ENCODE measurements at places on chromosomes 4 and X.

DNA sequence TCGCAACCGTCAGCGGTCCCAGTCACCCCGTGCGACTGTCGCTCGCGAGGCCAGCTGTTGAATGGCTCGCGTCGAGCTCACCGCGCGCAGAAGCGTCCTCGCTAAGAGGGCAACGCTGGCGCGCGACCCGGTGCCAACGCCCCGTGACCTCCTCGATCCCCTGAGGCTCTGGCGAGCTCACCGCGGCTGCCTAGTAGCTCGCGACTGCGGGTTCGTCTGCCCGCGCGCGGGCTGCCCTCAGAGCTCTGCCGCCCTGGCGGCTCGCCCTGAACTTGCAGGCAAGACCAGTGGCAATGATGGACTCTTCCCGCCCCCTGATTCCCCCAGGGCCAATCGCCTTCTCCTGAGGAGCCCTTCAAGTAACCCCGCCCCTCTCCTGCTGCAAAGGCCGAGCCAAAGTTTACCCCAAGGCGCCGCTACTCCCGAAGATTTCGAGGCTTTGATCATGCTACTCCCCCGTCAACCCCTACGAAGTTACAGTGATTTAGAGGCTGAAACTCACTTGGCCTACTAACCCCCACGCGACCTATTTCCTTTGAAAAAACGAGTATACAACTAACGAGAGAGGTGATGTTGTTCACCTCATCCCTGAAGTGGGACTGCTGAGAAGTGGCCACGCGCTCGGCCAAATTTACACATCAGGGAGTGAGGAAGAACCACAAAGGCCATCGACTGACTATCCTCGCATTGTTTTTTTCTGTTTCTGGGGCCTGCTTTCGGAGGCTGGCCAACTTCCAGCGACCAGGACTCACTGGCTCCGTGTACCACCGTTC is 37.5 kb downstream of the PGRMC1 start:
- DNase-seq, result peak; percentile 40

DNA sequence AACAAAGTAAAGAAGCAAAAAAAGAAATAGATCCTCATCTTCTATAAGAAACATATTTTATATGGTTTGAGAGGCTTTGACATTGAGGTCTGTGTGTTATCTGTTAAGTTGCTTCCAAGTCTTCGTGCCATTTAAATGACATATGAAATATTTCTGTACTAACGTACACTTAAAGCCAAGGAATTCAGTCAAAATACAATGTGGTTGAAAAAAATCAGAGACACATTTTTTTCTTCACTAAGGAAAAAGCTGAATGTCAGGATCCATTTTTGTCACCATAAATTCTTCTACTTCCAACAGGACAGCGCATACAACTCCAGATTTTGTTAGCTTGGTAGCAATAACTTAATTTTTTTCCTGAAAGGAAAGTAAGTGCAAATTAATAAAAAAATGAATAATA is 168.5 kb downstream of the FAT4 start:
- no peak for DNase-seq

- DNase-seq, result no peak
Measured at GRCh38 chrX:47143894-47144625, 442 bp downstream of the NDUFB11 start.

GRCh38 chrX:41300758-41301437 is 33.1 kb upstream of the DDX3X start:
- DNase-seq, result no peak

- DNase-seq, result no peak
Measured at GRCh38 chr4:64533159-64533558, 123.9 kb upstream of the TECRL start.

DNA sequence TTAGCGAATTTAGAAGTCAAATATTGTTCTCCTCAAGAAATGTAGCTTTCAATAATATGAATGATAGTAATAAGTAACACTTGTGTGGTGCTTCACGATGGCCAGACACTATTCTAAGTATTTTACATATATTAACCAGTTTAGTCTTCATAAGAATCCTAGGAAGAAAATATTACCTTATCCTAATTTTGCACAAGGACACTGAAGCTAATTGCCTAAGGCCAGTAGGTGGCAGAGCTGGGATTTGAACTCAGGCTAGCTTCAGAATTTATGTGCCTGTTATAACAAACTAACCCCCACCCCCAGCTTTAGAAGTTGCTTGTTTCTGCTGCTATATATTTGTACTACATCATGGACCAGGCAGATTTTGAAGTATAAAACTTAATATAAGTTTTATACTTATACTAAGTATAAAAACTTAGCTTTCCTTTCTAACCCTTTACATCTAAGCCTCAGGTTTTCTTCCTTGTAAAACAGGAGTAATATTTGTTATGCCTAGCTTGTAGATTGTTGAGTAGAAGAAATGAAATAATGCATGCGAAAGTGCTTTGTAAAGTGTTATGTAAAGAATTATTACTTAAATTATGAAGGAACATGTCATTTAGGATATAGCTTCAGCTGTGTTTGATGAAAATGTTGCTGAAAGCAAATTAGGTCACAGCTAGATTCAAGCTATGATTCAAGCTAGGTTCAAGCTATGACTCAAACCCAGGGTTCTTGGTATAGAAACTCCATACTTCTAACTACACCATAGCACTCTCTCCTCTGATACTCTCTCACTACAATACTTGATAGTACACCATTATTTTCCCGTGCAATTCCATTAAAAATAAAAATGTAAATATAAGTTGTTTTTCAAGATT is 4.2 kb upstream of the CDS1 start:
- no peak for DNase-seq

DNA sequence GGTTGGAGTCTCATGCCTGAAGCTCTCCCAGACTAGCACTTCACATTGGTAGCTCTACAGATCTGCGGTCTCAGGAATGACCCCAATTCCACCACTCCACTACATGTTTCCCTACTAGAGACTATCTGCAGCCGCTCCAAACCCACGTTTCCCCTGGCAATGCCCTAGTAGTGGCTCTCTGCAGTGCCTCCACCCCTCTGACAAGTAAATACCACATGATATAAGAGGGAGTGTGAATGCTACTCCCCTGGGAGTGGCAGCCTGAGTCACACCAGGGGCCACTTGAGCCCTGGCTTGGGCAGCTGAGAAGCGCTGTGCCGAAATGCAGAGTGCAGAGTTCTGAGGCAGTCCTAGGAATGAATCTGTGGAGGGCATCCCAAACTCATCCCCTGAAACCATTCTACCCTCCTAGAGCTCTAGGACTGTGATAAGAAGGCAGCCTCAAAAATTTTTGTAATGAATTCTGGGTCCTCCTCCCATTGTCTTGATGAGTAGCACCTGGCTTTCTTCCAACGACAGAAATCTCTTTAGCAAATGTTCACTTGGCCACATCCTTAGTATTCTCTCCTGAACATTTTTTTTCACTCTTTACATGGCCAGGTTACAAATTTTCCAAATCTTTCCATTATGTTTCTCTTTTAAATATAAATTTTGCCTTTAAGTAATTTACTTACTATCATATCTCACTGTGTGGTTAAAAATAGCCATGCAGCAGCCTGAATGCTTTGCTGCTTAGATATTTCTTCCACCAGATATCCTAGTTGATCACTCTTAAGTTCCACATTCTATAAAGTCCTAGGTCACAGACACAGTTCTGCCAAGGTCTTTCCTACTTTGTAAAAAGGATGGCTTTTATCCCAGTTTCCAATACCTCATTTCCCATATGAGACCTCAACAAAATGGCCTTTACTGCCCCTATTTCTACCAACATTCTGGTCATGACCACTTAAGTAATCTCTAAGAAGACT is 160.2 kb upstream of the CPEB2 start:
- no peak for DNase-seq

GRCh38 chrX:18173494-18174180 is 47.0 kb downstream of the BEND2 start:
- no peak for DNase-seq

GRCh38 chr4:189124149-189124758 is 816.4 kb upstream of the FRG1 start:
- DNase-seq, result no peak

DNA sequence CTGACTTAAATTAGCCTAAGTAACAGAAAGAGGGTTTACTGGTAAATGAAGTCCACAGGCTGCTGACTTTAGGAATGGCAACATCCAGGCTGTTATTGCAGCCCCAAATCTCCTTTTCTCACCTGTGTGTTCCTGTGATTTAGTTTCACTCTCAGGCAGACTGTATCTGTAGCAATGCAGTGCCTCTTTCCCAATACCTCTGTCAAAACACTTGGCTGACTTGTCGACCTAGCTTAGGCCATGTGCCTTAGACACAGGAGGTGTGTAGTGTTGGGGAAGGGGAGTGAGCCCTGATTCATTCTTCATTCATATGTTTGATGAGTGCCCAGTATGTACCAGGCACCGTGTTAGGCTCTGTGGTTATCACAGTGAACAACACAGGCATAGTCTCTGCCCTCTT is 46.9 kb downstream of the JADE3 start:
- no peak for DNase-seq

GRCh38 chr4:36128689-36129088 is 115.6 kb downstream of the ARAP2 start:
- no peak for DNase-seq

- peak; percentile 46 for DNase-seq
Measured at GRCh38 chr4:173264684-173265185, 69.4 kb downstream of the HMGB2 start.

DNA sequence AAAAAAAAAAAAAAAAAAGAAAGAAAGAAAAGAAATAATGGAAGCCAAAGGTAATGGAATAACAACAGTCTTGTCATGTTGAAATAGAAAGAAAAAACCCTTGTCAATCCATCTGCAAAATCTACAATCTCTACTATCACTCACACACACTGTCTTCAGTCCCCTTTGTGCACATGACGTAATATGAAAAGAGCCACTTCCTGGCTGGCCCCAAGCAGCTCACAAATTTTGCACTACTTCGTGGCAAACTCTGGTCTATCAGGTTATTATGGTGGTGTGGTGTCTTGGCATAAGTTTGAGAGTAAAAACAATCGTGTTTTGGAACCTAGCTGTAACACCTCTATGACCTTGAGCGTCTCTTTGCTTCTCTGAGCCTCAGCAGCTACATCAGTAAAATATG is 8.3 kb upstream of the AFAP1 start:
- DNase-seq, result peak; percentile 34

Measured in central memory CD4-positive, alpha-beta T cell (primary cell).